ENCODE measurements at places on chromosomes 1 and 21.

- no peak for DNase-seq
Measured at GRCh38 chr1:202046748-202047708, 36.6 kb downstream of the ELF3 start.

- no peak for DNase-seq
Measured at GRCh38 chr1:221067721-221068120, 188.5 kb downstream of the HLX start.

- no peak for DNase-seq
Measured at GRCh38 chr1:156959925-156960324, 39.5 kb downstream of the LRRC71 start.

- no peak for DNase-seq
Measured at GRCh38 chr1:182244451-182244850, 147.1 kb downstream of the GLUL start.

- no peak for DNase-seq
Measured at GRCh38 chr1:39776886-39777285, 5.7 kb upstream of the OXCT2 start.

- no peak for DNase-seq
Measured at GRCh38 chr1:167602840-167603239, 27.2 kb upstream of the RCSD1 start.
